ENCODE measurements at places on chromosomes 4 and X.

GRCh38 chr4:105620640-105621323, 68.4 kb downstream of the ARHGEF38 start:
- DNase-seq: no peak

- no peak for DNase-seq
Observed at GRCh38 chr4:45063696-45064095, 337.3 kb upstream of the GNPDA2 start.

GRCh38 chr4:100833906-100834305, 316.1 kb upstream of the EMCN start:
- DNase-seq: no peak

DNA sequence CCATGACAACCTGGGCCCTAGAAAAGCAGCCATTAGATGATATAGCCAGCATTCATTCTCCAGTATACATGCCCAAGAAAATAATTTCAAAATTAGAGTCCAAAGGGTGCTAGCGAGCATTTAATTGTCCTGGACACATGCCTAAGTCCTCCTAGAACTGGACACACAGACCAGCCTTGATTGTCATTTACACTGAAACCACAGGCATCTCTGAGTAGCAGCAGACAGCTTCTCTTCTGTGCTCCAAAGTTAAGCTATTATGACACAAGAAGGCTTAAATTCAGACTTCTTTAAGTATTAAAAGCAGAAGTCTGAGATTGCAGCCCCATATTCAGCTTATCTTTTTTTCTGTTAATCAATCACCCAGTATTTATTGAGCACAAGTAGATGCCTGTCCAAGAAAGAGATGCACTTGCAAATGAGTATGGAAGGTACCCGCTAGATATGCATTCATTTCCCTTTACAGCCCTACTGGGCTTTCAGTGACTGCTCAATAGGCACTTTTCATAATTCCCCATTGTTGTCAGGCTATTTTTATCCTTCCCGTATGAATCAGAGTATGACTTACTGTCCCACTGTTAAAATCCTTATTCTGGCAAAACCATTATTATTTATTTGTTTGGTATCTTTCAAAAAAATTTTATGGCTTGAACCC, 374.1 kb downstream of the FBXW7 start:
- DNase-seq: no peak

GRCh38 chrX:124274438-124275181, 57.9 kb upstream of the TEX13D start:
- DNase-seq: no peak

Data from GM20000 (cell line).